ENCODE measurements at places on chromosomes 12 and 14.

DNA sequence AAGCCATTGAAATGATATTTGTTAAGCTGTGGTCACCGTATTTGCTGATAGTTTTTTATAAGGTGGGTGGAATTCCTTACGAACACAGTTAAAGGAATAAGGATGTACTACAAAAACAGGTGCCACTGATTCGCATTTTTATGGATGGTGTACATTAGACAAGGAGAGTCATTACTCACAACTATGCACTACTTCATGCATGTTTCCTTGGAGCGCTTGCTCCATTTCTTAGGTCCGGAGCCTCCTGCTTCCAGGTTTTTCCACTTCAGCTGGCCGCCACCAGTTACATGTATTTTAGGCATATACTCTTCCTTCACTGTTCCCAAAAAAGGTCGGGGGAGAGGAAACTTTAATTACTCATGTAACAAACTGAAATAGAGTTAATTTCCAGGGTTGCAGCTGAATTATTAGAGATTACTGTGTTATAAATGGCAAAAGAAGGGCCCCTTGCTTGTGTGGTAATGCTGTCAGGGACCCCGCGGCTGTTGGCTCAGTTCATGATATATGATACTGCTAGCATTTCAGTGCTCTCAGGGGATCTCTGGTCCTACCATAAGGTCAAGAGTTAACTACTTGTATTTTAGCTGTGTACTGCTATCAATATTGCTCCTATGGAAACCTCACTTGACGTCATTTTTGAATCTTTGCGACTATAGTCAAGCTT, 454.7 kb downstream of the NPAS3 start:
- DNase-seq, result no peak

DNA sequence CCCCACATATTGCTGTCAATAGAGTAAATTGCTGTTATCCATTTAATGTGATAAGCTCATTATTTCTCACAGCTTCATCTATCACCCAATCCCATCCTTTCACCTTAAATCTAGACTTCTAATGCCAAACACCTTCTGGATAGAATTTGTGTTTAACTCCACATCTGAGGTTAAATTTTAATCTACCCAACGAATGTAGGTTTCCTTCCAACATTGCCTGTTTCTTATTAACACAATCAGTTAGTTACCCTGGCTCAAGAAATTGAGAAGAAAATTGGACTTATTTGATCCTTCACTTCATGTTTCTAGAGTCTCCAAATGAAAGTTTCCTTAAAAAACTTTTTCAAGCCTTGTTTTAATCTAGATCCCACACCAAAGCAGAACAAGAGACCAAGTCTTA, 67.3 kb downstream of the PTPRO start:
- DNase-seq, result no peak

- DNase-seq, result no peak
Observed at GRCh38 chr14:72479461-72479931, 414.4 kb downstream of the DPF3 start.

DNA sequence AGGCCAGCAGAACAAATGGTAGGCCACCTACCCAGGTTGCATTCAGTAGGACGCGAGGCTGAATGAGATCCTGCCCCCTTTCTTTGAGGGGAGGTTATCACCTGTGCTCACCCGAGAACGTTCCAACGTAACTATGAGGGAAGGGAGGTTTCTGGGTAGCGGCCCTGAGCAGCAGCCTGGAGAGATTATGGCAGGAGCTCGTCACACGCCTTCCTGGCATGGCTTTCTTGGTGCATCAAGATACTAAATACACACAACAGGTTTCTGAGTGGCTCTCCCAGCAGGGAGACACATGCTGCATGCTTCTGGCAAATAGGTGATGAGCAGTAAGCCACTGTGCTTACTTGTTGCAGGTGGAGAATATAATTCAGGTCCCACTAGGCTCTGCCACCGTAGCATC, 147.7 kb downstream of the CALM1 start:
- DNase-seq, result no peak

GRCh38 chr12:25828188-25828587, 130.3 kb upstream of the RASSF8 start:
- DNase-seq, result no peak

DNA sequence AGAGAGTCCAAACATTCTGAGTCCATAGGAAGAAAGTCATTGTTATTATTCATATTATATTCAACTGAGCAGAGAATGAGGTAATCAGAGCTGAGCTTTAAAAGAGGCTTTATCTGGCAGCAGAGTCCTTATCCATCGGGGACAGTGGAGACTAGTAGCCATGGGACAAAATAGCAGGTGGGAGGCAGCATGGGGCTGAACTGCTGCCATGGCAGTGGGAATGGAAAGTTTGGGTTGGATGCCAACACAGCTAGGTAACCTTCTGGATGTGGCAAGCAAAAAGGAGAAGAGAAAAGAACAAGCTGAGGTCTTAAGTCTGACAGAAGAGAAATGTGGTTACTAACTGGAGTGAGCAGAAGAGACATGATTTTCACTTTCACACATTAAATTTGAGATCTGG, 71.0 kb upstream of the CDKN3 start:
- DNase-seq, result no peak

Measured in effector memory CD8-positive, alpha-beta T cell (primary cell).